Activated T-cell treated with anti-CD3 and anti-CD28 coated beads, Interleukin-2, amount 50 U/mL, for 48 hours (primary cell): ENCODE measurements at places on chromosomes 2 and 18.
A peak's percentile ranks its signal among the peaks of the same experiment; 100 is the strongest.

DNA sequence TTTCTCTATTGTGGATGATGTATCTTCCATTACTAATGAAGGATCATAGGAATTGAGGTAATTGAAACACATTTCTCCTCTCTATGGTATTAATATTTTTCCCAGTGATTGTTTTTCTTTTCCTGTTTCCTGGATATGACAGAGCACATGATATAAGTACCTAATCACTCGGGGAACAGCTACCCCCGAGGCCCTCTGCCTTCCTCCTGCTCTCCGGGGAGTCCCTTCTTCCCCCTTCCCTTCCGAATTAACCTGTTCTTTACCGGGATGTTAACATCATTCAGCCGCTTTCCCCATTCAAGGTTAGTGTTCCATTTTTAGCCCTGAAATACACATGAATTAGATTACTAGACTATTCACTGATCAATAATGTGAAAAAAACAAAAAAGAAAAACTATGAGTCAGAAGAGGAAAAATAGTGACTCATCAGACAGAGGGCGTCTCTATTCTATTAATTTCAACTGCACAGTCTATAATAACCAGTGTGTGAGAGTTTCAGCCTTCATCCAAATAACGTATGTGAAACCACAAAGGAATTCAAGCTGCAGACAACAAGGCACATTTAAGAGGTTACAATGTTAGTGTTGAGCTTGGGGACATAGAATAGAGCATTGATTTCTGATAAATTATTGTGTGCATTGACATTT, 450.8 kb downstream of the DLGAP1 start:
- no peak for DNase-seq

- DNase-seq, result no peak
These were observed 3.2 kb downstream of the RAB3GAP1 start for GRCh38 chr2:135055182-135055786.

DNA sequence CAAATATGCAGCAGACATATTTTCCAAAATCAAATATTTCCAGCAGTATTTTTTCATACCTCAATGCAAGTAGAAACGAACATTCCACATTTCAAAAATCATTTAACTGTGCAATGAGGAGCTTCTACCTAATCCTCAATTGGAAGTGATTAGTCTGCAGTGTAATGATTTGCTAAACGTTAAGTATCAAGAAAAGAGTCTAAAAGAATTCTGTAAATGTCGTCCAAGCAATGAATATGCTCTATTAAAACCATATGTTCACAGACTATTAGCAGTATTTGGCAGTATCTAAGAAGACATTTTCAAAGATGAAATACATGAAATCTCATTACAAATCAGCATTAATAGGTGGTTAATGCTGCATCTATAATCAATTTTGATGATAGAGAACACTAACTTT, 15.9 kb downstream of the DYM start:
- DNase-seq, result no peak

DNA sequence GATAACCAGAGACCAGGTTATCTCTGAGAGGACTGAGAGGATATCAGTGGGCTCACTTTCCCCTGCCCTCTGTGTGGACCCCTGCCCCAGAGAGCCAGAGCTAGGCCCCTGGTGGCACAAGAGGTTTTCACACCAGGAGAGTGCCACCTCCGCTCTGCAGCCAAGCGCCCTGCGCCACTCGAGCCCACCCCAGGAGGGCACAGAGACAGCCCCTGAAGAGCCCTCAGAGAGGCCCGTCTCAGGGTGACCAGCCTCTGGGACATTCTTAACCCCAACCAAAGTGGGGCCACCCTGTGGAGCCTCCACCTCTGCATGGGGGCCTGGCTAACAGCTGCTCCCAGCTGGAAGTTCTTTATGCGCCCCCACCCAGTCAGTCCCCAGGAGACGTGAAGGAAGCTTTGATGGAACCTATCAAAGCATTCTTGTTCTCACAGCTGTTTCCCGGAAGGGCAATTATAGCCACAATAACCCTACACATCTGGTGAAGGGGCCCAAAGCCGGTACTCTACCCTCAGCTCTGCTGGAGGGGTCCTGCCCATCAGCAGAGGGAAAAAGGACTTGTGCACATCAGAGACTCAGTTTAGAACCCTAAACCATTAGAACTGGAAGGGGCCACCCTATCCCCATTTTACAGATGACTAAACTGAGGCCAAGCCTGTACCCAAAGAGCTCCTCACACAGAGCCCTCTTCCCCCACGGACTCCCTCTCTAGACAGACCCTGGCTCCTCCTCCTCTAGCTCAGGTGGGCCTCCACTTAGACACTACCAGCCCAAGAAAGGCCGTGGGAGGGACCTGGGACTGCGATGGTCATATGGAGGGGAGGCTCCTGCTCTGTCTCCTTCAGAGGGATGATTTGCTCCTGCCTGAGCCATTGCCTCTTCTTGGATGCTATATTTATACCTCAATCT, 101.1 kb downstream of the ZFP36L2 start:
- no peak for DNase-seq

DNA sequence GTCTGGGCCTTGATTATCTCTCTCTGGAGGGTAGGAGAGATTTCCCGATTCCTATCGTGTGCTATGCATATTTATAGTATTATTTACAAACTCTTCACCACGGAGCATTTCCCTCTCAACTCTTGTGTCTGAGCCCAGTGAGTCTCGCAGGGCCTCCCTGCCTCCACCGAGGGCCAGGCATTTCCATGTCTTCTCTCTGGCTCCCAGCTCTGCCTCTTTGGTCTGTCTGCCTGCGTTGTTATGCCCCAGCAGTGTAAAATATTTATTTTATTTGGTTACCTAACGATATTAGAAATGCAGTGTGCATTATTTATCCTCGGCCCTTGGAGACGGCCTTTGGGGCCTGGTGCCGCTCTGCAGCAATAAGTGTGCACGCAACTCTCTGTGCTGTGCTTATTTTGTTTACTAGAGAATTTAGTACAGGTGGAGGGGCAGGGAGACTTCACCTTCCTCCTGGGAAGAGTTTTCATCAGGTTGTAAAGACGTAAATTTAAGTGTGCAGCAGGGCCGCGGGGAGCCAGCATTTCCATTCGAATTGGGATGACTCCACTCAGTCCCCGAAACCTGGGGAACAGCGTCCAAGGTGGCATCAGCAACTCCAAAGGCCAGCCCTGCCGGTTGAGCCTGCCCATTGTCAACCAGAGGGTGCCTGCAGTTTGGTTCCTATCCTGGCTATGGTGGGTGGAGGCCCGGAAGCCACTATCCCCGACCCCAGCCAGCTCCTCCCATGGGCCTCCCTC, 100.2 kb downstream of the PTGR3 start:
- no peak for DNase-seq

GRCh38 chr2:15711126-15711860, 119.6 kb downstream of the DDX1 start:
- DNase-seq, result no peak

GRCh38 chr2:86241611-86242010, 42.4 kb downstream of the MRPL35 start:
- no peak for DNase-seq

- DNase-seq, result no peak
These were observed 70.0 kb upstream of the THUMPD2 start for GRCh38 chr2:39849064-39849463.

DNA sequence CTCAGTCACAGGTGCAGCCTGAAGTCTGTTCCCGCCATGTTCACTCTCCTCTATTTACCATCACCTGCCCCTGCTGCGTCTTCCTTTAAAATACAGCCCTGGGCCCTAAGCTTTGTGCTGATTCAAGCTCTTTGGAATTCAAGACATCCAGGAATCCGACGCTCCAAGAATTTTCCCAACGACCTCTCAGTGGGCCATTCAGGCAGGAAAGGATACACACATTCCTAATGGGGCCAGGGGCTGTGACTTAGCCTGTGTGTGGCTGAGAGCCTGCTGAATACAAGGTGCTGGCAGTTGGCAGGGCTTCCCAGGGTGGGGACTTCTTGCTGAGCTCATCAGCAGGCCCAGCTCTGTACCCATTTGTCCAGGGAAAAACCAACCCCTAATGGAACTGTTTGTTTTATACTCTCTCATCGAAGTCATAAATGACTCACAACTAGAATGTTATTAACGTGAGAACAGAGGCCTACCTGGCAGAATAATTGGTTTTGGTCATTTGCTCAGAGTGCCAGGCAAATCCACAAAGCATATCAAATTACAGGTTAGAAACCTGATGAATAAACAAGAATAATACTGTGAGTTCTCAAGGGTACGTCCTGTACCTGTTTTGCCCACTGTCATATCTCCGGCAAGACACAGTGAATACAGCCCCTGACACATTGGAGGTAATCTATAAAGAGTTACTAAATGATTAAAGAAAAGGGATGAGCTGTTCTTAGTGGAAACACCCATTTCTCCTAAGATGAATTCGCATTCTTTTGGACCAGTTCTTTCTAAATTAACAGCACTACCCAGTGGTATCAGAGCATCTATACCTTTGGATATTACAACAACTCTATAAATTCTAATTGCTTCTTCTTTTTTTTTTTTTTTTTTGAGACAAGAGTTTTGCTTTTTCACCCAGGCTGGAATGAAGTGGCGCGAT, 12.6 kb upstream of the KCMF1 start:
- DNase-seq, result no peak

- DNase-seq, result peak; percentile 68
These were observed 11.2 kb downstream of the ATP6V1B1 start for GRCh38 chr2:70946832-70947442.

- no peak for DNase-seq
These were observed 135.1 kb downstream of the SOCS6 start for GRCh38 chr18:70423988-70424387.

GRCh38 chr2:100544911-100545596, 17.7 kb upstream of the PDCL3 start:
- no peak for DNase-seq

GRCh38 chr18:35117372-35117771, 76.2 kb downstream of the MAPRE2 start:
- DNase-seq, result no peak

GRCh38 chr2:151333083-151333482, 24.3 kb upstream of the TNFAIP6 start:
- DNase-seq, result no peak

- no peak for DNase-seq
These were observed 82.0 kb upstream of the NEDD4L start for GRCh38 chr18:57961876-57962505.

DNA sequence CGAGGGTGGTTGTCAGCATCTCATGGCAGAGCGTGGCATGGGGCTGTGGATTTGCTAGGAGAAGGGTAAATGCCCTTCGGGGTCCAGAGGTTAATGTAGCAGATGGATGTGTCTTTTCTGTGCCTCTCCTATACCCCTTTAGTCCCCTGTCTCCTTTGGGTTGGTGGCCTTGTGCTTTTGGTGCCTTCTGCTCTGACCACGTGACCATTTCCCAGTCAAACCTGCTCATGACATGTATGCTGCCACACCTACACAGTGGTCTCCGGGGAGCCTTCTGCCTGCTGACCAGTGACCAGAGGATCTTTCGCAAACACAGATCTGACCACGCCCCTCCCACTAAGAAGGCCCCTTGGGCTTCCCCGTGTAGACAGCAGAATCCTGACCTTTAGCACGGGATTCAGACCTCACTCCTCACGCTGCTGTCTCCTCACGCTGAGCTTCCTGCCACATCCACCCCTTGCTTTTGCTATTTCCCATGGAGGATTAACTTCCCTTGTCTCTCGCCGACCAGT, 116.2 kb downstream of the ACOXL start:
- no peak for DNase-seq

DNA sequence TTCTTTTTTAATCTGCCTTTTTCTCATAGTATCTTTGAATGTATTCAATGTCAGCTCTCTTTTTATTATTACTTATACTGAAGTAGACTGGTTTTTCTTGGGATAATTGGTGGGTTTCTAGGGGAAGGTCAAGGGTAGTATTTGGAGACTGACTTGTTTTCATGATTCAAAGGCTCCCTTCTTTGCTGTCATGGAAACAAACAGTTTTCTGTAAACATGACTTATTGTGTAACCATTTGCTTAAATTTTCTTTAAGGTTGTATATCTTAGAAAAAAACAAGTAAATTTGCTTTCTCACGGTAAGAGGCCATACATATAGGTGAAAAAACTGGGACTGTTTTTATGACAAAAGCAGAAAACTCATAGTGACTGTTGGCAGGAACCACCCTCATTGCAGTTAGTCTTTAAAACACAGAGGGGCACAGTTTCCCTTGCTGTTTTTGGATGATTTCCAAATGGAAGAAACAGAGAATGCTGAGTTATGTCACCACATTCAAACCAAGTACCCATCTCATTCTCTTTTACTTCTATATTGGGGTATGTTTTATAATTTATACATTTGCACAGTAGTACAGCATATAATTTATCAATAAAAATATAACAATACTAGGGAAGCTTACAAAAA, 5.8 kb upstream of the RDH14 start:
- DNase-seq, result no peak

- peak; percentile 28 for DNase-seq
These were observed 791 bp upstream of the CYRIA start for GRCh38 chr2:16666449-16666801.

GRCh38 chr2:19337202-19337601, 21.2 kb downstream of the OSR1 start:
- DNase-seq, result no peak

- DNase-seq, result no peak
These were observed 271.0 kb downstream of the NEDD4L start for GRCh38 chr18:58315041-58315440.

DNA sequence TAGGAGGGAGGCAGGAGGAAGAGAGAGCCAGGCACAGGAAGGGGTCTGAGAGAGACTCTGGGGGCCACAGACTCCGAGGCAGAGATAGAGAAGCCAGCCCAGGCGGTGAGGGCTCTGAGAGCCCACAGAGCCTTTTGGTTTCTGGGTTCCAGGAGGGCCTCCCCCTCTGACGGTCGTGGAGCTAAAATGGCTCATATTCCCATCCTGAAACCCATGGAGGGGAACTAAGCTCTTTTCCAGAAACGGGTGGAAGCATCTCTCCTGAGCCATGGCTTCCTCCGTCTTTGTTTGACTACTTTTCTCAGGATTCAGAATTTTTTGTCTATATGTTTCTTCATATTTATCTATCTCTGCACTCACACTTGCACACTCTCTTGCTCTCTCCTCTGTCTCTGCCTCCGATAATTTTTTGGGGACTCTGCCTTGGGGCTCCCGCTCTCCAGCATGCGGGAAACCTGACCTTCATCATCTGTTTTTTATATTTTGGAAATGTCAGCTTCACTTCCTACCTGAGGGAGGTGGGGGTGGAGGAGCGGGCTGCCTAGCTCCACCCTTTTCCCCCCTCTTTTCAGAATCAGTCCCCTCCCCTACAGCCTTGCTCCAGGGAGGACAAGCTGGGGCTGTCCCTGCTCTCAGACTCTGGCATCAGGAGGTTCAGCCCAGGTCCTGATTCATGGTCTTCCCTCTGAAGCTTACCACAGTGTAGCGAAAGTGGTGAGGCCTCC, 5.0 kb upstream of the PKDCC start:
- no peak for DNase-seq
